Endodermal cell (in vitro differentiated cells): ENCODE measurements at places on chromosomes 4 and X. TPM values are rescaled to one million over a fixed set of nuclear protein-coding genes. Genes with fewer than 3 reads are reported as not detected.
A peak's percentile ranks its signal among the peaks of the same experiment; 100 is the strongest.

Gene TRIM75
- not detected in 3 replicates for total RNA-seq

Gene CT83
- 0.63 and 0.73 TPM in 2 replicates for total RNA-seq

Gene GAGE12G
- total RNA-seq, result not detected in 2 replicates

Gene VEGFD
- total RNA-seq, result 0.25 to 0.27 TPM in 2 of 3 replicates, not detected in the other

Gene PDS5A
- 76.4 and 88.2 TPM in 2 replicates for total RNA-seq

Gene UGT8
- 8.8 to 12.4 TPM (median 10.4 TPM) in 3 replicates for total RNA-seq

Gene PGRMC1
- total RNA-seq, result 93.8 to 109 TPM (median 108 TPM) in 3 replicates

DNA sequence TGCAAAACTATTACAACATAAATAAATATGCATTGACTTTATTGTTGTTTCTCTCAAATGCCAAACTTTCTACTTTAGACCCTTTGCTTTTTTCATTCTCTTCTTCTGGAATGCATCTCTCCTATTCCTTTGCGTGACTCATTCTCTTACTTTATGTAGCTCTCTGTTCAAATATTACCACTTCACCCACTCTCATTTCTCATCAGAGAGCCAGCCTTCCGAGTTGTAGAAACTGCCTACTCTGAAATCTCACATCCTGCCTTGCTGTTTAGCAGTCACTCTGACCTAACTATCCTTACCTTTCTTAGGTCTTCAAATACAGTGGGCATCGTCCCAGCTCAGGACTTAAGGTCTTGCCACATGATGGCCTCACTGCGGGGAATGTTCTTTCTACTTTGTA, 143.5 kb downstream of the GALNTL6 start:
- no peaks in the 10 kb centered on the region for H3K36me3 ChIP-seq

- no peaks in the 10 kb centered on the region for H3K4me1 ChIP-seq
- H3K4me3 ChIP-seq, result no peak overlapping the region
- no peak overlapping the region for H3K27ac ChIP-seq
- DNase-seq, result no peak
Observed at GRCh38 chr4:139243448-139244365, 36.3 kb downstream of the MGARP start.

GRCh38 chr4:177759729-177760128, 317.5 kb upstream of the AGA start:
- no peak overlapping the region for H3K27ac ChIP-seq
- no peak overlapping the region for H3K4me3 ChIP-seq
- DNase-seq, result no peak
- no peaks in the 10 kb centered on the region for H3K27me3 ChIP-seq
- H3K4me1 ChIP-seq, result no peaks in the 10 kb centered on the region
- H3K36me3 ChIP-seq, result no peaks in the 10 kb centered on the region

DNA sequence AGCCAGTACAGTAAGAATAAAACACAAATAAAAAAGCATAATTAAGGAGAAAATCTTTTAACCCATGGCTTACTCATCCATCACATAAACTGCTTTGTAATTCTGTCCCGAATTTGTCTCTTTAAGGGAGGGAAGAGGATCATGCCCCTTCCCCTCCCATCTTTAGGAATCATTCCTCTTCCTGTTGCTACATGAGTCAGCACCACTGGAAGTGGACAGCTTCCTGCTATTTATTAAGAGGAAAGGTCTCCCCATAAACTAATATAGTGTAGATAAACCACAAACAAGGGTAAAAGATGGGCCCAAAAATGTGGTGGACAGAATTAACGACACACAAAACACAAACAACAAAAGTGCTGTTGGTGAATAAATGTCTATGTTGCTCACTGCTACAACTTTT, 75.8 kb downstream of the PPP3CA start:
- H3K27me3 ChIP-seq, result no peaks in the 10 kb centered on the region
- no peak overlapping the region for H3K4me3 ChIP-seq
- no peaks in the 10 kb centered on the region for H3K36me3 ChIP-seq
- DNase-seq, result no peak

DNA sequence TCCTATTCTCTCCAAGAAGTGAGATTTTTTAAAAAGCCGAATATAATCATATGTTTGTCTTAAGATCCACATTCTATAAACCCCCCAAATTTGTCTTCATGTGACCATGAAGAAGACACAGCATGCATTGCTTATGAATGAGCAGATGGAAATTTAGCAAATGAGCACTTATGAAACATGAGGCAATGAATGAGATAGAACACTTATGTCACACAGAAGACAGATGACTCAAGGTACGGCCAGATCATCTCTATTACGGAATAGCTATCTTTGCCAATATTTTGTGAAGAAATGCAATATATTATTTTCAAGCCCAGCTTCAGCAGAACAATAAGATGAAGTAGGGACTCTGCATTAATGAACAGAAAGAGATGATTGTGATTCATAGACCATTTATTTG, 21.4 kb downstream of the PHEX start:
- no peak overlapping the region for H3K4me3 ChIP-seq
- H3K4me1 ChIP-seq, result no peaks in the 10 kb centered on the region
- H3K27me3 ChIP-seq, result no peaks in the 10 kb centered on the region
- DNase-seq, result no peak

DNA sequence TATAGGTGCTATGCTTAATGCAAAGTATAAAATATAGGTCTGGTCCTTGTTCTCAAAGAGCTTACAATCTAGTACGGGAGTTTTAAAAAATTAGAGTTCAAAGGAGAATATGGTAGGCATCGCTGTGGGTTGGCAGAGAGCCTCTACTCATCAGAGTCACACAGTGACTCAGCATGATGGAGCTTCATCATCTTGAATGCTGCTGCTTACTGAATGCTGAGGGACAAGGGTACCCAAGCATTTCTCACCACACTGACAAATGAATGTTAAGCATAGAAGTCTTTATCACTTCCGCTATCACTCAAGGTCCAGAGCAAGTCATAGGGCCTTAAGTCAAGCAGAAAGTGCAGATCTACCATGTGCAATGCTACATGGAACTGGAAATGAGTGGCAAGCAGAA, 268.6 kb upstream of the IGFBP7 start:
- H3K27me3 ChIP-seq, result no peaks in the 10 kb centered on the region
- H3K36me3 ChIP-seq, result no peaks in the 10 kb centered on the region
- H3K4me1 ChIP-seq, result no peaks in the 10 kb centered on the region
- H3K4me3 ChIP-seq, result no peak overlapping the region

DNA sequence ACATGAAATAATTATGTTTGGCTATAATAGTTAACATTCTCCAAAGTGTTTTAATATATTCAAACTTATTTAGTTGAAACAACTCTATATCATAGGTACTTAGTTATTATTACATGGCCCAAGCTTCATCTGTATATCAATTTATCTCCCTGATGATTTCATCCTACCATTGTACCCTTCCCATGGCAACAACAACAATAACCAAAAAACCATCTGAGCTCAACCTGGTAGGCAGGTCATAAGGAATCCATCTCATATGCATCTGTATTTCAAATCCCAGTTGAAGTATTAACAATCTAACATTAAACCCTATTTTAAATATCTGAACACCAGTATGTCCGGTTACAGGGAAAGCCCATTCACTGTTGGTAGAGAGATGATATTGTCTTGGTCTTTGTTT, 33.1 kb upstream of the SLC7A11 start:
- DNase-seq, result no peak
- no peaks in the 10 kb centered on the region for H3K27me3 ChIP-seq
- H3K27ac ChIP-seq, result no peak overlapping the region
- H3K4me3 ChIP-seq, result no peak overlapping the region
- H3K4me1 ChIP-seq, result no peaks in the 10 kb centered on the region

- no peak overlapping the region for H3K4me3 ChIP-seq
- H3K27ac ChIP-seq, result no peak overlapping the region
- DNase-seq, result no peak
- no peaks in the 10 kb centered on the region for H3K36me3 ChIP-seq
- H3K27me3 ChIP-seq, result no peaks in the 10 kb centered on the region
- no peaks in the 10 kb centered on the region for H3K4me1 ChIP-seq
Observed at GRCh38 chr4:87804871-87805270, 5.5 kb downstream of the IBSP start.

DNA sequence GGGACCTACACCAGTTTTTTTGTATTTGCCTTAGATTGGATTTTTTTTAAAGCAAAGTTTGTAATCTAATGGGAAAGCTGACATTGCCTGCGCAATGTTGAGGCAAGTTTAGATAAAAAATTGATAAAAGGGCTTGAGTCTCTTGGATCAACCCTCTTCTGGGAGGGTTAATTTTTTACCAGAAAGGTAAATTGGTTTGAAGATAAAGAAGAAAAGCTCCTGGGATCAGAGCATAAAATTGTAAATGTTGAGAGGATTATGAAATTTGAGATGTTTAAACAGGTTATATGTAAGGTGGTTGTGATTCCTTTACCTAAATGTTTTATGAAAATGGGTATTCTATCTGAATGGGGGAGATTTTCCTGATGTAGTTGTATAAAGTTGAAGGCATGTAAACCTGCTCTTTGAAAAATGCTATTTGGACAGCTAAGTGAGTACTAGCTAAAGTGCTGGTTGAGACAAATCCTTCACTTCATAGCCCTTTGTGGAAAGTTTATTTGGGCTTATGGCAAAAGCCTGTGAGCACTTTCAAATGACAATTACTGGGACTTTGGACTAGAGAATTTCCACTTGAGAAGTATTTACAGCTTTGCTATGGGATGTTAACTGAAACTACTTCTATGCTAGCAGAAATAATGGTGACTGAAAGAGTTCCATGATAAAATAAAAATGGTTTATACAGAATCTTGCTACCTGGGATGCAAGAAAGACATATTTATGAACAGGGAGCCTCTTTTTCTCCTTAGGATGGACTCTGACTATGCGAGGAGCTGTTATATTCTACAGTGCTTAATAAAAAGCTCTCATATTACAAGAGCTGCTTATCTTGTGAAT, 56.2 kb downstream of the UGT2B10 start:
- no peak overlapping the region for H3K27ac ChIP-seq
- no peak for DNase-seq
- H3K36me3 ChIP-seq, result no peaks in the 10 kb centered on the region
- no peaks in the 10 kb centered on the region for H3K27me3 ChIP-seq
- no peak overlapping the region for H3K4me3 ChIP-seq

DNA sequence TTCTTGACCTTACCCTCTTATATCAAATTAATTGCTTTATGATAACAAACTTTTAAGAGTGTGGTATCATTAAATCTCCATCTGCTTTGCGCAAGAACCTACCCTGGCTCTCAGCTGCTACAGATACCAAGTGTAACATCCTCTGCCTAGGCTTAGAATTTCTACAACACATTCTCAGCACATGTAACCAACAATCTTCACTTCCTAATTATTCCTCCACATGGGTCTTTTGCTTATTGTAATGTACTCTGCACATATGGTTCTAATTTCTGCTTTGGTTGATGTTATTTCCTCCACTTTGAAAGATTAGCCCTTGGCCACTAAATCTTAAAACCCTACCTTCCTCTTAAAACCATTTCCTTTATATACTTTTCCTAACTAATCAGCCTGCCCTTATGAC, 242.4 kb downstream of the ARHGAP24 start:
- no peak for DNase-seq
- no peaks in the 10 kb centered on the region for H3K4me1 ChIP-seq
- no peaks in the 10 kb centered on the region for H3K27me3 ChIP-seq
- no peak overlapping the region for H3K27ac ChIP-seq

GRCh38 chr4:182885022-182885737, 32.0 kb downstream of the DCTD start:
- DNase-seq, result no peak
- no peaks in the 10 kb centered on the region for H3K27me3 ChIP-seq
- H3K36me3 ChIP-seq, result peaks cover 65% of the 10 kb centered on the region

GRCh38 chr4:8378101-8378724, 62.3 kb downstream of the ACOX3 start:
- no peak overlapping the region for H3K4me3 ChIP-seq
- peaks cover 56% of the 10 kb centered on the region for H3K36me3 ChIP-seq
- no peaks in the 10 kb centered on the region for H3K4me1 ChIP-seq

GRCh38 chr4:159902648-159903047, 799.8 kb downstream of the RAPGEF2 start:
- no peaks in the 10 kb centered on the region for H3K36me3 ChIP-seq
- no peak for DNase-seq
- H3K4me3 ChIP-seq, result no peak overlapping the region
- H3K4me1 ChIP-seq, result no peaks in the 10 kb centered on the region
- H3K27ac ChIP-seq, result no peak overlapping the region

DNA sequence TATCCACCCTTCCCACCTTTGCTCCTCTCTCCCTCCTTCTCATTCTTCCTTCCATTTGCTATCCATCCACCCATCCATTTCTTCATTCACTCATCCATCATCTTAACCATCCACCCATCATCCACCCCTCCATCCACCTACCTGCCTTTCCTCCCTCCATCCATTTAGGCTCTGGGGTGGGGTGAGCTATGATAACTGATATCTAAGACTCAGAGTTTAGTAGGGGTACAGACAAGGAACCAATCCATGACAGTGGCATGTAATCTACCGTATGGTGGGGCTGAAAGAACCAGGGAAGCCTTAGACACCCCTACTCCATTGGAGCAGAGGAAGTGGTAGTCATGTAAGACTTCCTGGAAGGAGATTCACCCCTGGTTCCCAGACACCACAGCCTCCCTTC, 23.2 kb downstream of the PSAPL1 start:
- H3K27me3 ChIP-seq, result no peaks in the 10 kb centered on the region
- H3K4me1 ChIP-seq, result peaks cover 7% of the 10 kb centered on the region
- no peak overlapping the region for H3K27ac ChIP-seq

DNA sequence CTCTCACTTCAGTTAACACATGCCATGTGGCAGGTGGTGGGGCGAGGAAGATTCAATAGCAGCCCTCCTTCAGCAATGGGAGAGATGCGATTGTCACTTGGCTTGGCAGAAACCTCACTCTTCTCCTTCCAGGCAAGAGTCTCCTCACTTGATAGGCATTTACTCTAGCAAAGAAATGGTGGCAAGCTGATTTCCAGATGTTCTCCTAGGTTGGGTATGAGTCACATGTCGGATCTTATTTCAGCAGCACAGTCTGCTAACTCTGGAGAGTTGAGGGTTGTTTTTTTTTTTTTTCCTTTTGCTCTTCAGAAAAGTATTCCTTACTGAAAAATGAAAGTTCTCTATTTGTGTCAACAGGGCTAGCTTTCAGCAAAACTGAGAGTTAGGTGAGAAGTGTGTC, 119.5 kb upstream of the CHRDL1 start:
- H3K4me1 ChIP-seq, result no peaks in the 10 kb centered on the region
- no peaks in the 10 kb centered on the region for H3K36me3 ChIP-seq
- no peaks in the 10 kb centered on the region for H3K27me3 ChIP-seq
- no peak overlapping the region for H3K27ac ChIP-seq
- H3K4me3 ChIP-seq, result no peak overlapping the region
- DNase-seq, result no peak

DNA sequence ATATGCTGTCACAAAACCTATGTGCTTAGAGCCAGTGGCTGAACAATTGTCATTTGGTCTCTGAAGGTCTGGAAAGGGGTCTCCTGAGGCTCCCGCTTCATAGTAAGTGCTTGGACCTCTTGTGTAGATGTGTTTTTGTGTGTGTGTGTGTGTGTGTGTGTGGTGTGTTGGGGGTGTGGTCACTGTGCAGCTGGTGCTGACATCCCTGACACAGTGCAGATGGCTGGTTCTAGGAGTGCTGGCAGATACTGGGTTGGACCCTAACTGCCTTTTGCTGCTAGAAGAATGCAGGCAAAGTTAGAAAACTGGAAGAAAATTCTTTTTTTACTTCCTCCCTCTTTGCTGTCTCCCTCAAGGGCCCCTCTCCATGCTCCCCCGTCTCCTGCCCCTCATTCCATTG, 1872.6 kb downstream of the ARAP2 start:
- H3K36me3 ChIP-seq, result no peaks in the 10 kb centered on the region
- no peak overlapping the region for H3K4me3 ChIP-seq
- no peak overlapping the region for H3K27ac ChIP-seq
- no peak for DNase-seq

- H3K4me3 ChIP-seq, result peak overlapping the region; percentile 6
- H3K36me3 ChIP-seq, result no peaks in the 10 kb centered on the region
Observed at GRCh38 chr4:142913461-142914030, 67.4 kb upstream of the INPP4B start.

- H3K4me1 ChIP-seq, result no peaks in the 10 kb centered on the region
- peak; percentile 63 for DNase-seq
- H3K27me3 ChIP-seq, result no peaks in the 10 kb centered on the region
- H3K36me3 ChIP-seq, result no peaks in the 10 kb centered on the region
- H3K4me3 ChIP-seq, result no peak overlapping the region
Observed at GRCh38 chrX:9339603-9340491, 125.0 kb upstream of the TBL1X start.
